Femur (tissue), 1 donor: ENCODE measurements at places on chromosomes 12 and 14.

DNA sequence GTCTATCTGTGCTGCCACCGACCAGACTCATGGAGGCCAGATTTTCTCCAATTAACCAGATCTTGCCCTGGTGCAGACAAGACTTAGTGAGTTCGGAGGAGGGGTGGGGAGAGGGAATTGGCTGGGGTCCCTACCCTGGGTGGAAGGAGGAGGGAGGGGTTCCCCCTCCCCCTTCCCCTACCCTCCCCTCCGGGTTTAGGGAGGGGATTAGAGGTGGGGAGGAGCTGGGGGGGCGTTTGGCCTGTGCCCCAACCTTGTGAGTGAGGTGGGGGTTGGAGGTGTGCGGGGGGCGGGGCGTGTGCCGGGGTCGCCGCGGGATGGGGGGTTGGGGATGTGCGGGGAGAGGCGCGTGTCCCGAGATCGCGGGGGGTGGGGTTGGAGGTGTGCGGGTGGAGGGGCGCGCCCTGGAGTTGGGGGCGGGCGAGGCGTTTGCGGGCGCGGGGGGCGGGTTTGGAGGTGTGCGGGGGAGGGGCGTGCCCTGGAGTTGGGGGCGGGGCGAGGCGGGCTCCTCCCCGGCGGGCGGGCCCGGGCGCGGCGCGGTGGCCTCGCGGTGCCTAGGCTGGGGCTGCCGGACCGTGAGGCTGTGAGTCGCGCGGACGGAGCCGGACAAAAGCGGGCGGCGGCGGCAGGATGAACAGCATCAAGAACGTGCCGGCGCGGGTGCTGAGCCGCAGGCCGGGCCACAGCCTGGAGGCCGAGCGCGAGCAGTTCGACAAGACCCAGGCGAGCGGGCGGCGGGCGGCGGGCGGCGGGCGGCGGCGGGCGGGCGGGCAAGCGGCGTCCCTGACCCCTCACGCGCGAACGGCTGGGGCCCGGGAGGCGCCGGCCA is at the start of gene HIP1R:
TSS of gene HIP1R (plus strand) at position 537 of the 829 bp plus-strand sequence. CDS start at position 631, 94 bp downstream.
- DNase-seq: peak; percentile 49

- no peak for DNase-seq
Observed at GRCh38 chr12:109877504-109878246, 2.7 kb downstream of the GLTP start.

DNA sequence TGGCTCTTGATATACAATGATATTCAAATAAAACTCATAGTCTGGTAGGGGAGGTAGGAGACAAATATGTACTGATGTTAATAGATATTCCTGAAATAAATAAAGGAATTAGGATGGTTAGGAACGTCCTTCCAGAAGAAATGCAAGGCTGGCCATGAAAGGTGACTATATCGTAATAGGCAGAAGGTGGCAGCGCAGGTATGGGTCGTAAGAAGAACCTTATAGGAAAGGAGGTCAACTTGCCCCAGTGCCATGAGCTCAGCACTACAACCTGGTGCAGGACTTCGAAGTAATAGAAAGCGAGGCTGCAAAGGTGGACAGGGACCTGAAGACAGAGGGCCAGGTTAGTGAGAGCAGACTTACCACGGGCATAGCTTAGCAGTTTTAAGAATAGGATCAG is 55.3 kb upstream of the FGD4 start:
- no peak for DNase-seq

DNA sequence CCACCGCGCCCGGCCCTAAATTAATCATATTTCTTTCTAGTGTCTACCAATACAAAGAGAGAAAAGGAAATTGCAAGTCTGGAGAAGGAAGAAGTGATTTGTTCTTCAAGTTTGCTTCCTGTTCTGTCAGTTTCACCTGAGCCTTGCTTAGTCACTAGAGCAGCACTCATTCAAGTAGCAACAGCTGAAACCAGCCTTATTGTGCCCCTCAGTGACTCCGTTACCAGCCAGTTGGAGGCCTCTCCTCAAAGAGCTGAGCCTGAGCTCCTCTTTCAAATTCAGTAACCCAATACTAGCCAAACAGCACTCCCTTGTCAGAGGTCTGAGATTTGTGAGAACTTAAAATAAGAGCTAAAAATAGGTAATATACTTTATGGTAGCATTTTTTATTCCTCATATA is 17.4 kb downstream of the PAWR start:
- no peak for DNase-seq

DNA sequence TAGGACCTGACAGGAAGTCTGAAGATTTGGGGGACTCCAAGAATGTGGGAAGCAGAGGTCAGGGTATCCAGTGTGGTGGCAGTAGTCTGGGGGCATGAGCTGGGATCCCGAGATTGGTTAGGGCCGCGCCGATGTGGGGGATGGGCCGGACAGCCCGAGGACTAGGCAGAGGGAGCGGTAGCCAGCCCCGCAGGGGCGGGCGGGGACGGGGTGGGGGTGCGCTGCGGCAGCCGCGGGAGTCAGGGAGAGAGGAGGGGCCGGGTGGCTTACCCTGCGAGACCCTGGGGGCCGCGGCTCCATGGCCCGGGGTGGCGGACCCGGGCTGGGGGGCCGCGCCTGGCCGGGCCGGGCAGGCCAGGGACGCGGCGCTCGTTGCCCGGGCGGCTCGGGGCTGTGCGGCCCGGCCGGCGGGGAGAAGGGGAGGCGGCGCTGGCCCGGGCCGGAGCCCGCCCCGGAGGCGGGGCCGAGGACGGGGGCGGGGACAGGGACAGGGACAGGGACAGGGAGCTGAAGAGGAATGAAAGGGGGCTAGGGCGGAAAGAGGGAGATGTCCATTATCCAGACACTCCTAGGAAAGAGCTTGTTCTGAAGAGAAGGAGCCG is 5.6 kb downstream of the ZNF385A start:
- peak; percentile 82 for DNase-seq

- DNase-seq: no peak
Observed at GRCh38 chr12:109567296-109567695, 6.0 kb downstream of the MMAB start.

GRCh38 chr14:55097881-55098560 is 31.0 kb upstream of the LGALS3 start:
- no peak for DNase-seq

- no peak for DNase-seq
Observed at GRCh38 chr12:8904665-8905064, 9.6 kb upstream of the PHC1 start.

DNA sequence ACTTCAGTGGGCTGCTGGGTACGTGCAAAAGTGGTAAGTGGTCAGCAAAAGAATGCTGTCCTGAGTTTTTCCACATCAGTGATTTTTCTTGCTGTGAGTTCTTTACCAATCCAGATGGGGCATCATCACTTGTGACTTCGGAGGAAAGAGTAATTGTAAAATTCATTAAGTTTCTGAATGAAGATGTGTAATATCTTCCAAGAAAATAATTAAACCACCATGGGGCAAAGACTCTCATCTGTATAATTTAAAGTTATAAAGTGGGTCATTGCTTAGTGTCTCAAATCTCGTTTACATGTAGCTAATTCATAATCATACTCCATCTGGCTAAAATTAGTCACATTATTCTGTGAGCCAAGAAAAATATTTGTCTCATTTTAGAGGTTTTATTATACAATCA is 10.8 kb upstream of the MED6 start:
- DNase-seq: no peak

DNA sequence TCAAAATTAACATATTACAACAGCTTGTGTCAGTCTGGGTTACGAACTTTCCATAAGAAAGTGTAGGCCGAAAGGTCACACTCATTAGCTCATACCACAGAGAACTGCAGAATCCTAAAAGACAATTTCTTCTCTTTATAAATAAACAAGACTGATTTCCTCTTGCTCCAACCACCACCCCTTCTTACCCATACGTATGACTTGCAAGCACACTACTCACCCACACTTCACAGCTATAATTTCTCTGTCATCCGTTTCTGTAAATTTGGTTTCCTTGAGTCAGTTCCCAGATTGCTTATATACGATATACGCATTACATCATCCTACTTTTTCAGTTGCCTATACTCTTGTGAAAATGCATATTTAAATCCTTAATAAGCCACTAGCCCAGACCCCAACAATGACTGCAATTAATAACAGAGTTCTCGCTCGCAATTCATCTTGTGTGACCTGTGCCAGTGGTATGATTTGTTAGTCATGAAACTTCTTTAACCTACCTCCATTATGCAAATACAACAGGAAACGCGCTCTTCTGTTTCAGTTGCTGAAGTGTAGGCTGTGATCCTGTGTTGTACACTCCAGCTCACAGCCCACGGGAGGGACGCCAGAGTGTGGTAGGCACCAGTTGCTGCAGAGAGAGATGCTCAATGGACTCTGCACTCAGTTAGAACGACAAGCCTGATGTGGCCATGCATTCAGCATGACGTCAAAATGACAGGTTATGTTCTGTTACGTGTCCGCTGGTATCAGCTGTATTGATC is 417.6 kb downstream of the PDZRN4 start:
- DNase-seq: no peak

GRCh38 chr12:116559162-116559935 is at the start of gene MAP1LC3B2:
TSS of gene MAP1LC3B2 (plus strand) at chr12:116559381. CDS start at chr12:116575943, 16,562 bp downstream.
- DNase-seq: peak; percentile 86

DNA sequence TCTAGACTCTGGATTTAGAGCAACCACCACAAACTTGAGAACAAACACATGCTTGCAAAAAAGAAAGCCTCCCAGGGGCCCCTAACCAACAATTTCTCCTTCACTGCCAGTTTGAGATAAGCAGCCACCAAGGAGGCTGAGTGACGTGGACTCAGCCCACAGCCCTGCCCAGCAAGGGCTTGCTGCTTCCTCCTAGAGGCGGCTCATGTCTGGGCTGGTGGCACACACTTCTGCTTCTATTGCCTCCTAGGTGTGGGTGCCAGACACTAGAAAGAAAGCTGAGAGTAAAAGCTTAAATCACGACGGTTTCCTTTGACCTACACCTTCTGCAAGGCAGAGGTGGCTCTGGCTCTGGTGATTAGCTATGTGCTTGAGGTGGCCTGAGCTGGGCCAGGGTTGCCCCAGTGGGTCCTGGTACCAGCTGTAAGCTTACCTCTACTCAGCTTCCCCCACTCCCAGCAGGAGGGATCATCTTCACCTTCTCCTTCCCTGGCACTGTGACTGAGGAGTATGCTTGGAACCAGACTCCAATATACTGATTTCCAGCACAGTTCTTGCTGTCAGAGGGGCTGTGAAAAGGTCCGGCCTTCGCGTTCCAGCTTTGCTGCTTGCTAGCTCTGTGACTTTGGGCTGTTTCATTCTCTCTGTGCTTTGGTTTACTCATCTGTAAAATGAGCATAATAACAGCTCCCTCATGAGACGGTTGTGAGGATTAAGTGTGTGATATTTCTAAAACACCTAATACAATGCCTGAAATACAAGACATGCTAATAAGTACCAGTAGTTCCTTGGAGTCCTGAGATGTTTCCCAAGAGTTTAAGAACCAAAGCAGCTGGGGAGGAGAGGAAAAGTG is 89.7 kb upstream of the PARP11 start:
- peak; percentile 22 for DNase-seq

- no peak for DNase-seq
Observed at GRCh38 chr12:57055824-57056223, 5.9 kb upstream of the MYO1A start.

- DNase-seq: no peak
Observed at GRCh38 chr12:132284071-132284826, 45.1 kb downstream of the GALNT9 start.

- no peak for DNase-seq
Observed at GRCh38 chr12:103771466-103771865, 69.6 kb downstream of the NT5DC3 start.

DNA sequence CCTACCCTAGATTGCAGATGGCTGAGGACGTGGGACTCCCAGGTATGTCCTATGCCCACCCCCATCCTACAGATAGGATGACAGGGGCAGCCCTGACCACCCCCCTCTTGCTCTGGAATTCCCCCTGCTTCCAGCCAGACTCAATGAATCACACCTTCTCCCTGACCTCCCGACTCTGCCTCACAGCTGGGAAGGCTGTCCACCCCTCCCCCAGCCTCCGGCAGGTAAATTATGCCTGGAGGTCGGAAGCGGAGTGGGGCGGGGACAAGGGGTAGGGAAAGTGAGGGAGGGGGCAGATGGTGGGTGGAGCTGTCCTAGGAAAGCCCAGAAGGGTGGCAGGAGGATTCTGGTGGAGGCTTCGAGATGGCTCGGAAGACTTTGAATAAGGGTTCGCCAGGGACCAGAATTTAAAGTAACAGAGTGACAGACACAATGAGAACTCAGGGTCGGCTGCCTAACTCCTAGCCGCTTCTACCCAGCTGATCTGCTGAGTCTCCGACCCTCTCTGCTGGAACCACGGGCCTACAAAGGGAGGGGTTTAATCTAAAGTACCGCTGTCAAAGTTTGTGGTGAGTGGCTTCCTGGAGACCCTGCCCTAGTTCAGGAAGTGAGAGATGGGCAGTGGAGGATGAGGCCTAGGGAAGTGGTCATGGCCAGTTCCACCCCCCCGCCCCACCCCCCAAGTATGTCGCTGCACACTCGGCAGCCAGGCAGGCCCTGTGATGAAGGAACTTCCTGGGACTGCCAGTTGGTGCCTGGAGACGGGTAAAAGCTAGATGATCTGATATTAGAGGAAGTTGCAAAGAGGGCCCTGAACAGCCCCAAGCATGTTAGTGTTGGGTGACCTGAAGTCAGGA is 4.2 kb downstream of the PLEKHG3 start:
- DNase-seq: peak; percentile 63

DNA sequence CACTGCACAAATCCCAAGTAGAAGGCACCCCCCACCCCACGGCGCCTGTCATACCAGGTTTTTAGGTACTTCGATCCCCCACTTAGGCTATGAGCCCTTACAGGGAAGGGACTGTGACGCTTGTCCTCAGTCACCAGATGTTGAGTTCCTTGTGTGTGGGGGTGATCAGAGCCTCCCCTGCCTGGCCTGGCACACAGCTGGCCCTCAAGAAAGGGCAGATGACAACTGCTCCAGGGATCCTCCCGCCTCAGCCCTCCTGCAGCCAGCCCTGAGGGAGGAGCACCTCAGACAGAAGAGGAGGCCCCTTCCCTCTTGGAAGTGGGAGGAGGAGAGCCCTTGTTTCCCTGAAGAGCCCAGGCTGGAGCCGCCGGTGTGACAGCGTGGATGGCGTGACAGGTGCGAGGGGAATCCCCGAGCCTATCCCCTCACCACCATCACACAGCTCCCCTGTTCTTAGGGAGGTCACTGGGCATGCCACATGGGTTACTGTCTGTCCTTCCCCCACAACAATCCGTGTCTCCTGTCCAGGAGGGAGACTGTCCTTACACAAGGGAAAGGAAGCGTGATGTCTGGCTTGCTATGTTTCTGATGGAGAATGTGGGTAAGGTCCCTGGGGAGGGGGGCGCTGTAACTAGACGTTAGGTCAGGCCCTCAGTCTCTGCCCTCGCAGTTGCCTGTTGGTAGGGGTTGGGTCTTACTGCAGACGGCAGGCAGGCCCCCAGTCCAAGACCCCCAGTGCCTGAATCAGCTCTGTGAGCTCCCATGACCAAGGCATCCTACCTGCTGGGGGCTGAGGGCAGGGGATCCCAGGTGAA is 31.4 kb downstream of the P2RX4 start:
- no peak for DNase-seq
